Stimulated activated CD4-positive, alpha-beta T cell treated with anti-CD3 and anti-CD28 coated beads, Interleukin-4, amount 100 ng/mL, for 4 hours (primary cell): ENCODE measurements at places on chromosomes 7 and 10.

DNA sequence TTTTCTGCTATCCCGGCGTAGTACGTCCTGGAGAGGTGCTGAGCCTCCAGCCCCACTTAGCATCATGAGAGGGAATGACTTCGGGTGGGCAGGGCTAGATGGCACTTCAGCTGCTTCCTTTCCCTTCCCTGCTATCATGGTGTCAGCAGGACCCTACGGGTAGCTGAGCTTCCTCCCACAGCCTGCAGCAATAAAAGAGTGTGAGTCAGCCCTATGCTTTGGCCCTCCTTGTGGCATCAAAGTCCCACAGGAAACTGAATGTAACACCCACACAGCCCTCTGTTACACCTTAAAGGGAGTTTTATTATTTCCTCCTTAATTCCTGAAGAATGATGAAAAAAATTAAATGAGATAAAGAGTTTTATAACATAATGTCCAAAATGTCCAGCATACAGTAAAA is 458.1 kb downstream of the RPS24 start:
- no peak for DNase-seq

DNA sequence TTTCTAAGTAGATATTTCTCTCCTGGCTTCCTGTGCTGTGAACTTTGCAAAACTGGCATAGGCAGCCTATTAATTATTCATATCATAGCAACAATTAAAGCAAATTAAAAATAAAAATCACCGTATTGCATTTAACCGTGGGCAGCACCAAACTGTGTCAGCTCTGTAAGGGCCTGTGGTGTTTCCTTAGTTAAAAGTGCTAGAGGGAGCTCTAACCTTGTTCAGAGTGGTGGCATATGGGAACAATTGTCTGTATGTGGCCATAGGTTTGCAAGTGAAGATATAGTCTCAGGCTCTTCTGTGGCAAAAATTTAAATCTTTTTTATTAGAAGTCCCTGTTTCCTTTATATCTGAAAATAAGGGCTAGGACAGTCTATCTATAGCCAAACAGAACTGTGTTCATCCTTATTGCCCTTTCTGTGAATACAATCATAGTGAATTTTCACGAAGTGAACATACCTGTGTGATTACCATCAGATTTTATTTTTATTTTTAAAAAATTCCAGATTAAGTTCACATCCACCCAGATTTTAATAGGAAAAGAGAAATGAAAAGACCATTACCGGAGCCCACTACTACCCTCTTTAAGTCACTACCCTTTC is 92.6 kb downstream of the POLL start:
- DNase-seq = no peak

GRCh38 chr7:30873656-30874055 is 38.0 kb upstream of the AQP1 start:
- no peak for DNase-seq

GRCh38 chr10:130141878-130142277 is 5.7 kb downstream of the GLRX3 start:
- no peak for DNase-seq

- no peak for DNase-seq
These were observed 36.0 kb downstream of the MAT1A start for GRCh38 chr10:80253266-80253962.

GRCh38 chr10:88288320-88289059 is 294.6 kb downstream of the RNLS start:
- no peak for DNase-seq

GRCh38 chr10:47318706-47319105 is 3.5 kb upstream of the GDF2 start:
- DNase-seq = no peak

- no peak for DNase-seq
These were observed 11.6 kb downstream of the CFAP43 start for GRCh38 chr10:104220522-104220921.

DNA sequence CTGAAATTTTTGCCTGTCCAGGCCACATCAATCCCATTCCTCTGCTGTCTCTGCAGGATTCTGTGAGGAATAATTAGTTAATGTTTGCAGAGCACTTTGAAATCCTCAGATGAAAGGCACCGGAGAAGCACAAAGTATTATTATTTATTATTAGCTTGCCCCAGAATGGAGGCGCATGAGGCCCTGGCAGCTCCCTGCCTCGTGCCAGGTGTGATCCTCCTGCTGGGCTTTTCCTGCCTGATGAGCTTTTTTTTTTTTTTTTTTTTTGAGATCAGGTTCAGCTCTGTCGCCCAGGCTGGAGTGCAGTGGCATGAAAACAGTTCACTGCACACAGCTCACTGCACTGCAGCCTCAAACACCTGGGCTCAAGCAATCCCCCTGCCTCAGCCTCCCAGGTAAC is 65.2 kb downstream of the TCF7L2 start:
- DNase-seq = no peak
